ENCODE measurements at places on chromosomes 5 and 9.

- no peak for DNase-seq
Observed at GRCh38 chr5:40431734-40432133, 248.0 kb upstream of the PTGER4 start.

DNA sequence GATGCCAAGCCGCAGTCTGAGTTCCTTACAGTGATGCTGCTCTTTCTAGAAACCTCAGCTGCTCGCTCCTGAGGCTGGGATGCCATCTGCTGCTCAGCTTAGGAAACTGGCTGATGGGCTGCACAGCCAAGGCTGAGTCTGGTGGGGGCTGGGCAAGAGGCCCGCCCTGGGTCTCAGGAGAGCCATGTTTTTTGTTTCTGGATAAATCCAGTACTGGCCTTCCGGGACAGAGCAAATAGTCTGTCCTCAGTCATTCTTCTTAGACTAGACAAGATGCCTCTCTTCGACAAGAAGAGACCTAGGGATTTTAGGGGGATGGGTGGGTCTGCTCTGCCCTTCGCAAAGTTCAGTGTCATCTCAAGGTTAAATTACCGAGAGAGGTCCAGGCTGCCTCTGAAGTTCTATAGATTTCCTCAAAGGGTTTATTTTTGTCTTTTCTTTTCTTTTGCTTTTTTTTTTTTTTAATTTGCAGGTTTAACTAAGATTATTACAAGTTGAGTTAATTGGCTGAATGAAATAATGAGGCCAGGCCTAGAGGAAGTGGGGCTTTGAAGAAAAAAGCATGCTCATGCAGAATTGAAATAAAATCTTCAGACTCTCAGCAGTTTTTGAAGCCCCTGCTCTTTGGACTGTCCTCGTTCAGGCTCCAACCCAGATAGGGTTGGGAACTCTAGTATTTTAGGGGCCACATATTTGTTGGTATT is 30.6 kb upstream of the MATR3 start:
- peak; percentile 71 for DNase-seq

- no peak for DNase-seq
Observed at GRCh38 chr5:176816043-176816745, 5.8 kb downstream of the UNC5A start.

DNA sequence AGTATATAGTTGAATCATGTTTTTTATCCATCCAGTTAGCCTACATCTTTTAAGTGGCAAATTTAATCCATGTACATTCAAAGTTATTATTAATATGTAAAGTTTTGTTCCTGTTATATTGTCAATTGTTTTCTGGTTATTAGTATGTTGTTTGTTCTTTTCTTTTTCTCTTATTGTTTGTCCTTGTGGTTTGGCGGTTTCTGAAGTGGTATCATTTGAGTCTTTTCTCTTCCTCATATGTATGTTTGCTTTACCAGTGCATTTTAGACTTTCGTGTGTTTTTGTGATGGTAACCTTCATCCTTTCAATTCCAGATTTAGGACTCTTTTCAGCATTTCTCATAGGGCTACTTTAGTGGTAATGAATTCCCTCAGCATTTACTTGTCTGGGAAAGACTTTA is 130.4 kb upstream of the RFX3 start:
- DNase-seq = no peak

DNA sequence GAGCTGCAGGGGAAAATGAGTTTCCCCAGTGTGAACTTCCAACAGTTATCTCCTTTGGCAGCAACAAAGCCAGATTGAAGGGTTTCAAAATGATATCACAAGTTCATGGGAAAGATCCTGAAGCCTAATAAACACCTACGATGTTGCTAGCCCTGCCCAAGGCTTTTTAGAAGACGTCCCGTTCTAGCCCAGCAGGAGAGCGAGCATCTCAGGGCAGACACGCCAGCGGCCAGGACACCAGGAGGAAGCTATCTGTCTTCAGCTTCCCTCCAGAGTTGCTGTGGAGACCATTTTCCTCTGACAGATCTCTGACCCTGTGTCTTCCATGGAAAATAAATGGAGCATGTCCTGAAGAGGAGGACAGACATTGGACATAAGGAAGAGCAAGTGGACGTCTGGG is 98.4 kb downstream of the FBXO38 start:
- no peak for DNase-seq

GRCh38 chr5:25979086-25979485 is 1059.3 kb downstream of the CDH9 start:
- no peak for DNase-seq

GRCh38 chr5:119071561-119071995 is 691 bp downstream of the DMXL1 start:
- DNase-seq = no peak

DNA sequence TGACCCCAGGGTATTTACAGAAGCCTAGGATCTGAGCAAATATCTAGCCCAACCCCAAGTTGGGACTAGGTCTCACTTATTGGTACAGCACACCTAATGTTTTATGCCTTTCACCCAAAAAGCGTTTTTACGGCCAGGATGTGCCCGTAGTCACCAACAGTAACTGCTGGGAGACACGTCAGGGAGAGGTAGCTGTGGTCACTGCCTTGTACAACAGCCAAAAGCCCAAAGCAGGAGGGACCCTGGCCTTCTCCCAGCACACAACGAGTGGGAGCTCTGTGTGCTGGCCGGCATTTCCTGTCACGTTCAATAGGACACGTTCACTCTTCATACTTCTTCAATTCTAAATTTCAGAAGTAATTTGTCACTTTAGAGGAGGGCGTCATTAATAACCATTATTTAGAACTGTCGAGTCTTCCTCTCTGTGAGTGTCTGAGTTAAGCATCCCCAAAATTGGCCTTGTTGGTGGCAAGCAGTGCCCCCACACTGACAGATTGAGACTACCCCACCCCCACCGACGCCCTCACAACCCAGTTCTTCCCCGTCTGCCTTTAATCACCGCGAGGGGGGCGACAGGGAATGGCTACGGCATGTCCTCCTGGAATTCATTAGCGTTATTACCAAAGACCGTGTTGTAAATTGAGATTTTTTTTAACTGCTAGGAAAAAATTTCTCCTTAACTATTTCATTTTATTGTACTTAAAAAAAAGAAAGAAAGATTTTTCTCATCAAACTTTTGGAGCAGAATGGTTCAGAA is 80.7 kb downstream of the MVB12B start:
- no peak for DNase-seq

- no peak for DNase-seq
Observed at GRCh38 chr9:73129941-73130685, 21.6 kb upstream of the ANXA1 start.

DNA sequence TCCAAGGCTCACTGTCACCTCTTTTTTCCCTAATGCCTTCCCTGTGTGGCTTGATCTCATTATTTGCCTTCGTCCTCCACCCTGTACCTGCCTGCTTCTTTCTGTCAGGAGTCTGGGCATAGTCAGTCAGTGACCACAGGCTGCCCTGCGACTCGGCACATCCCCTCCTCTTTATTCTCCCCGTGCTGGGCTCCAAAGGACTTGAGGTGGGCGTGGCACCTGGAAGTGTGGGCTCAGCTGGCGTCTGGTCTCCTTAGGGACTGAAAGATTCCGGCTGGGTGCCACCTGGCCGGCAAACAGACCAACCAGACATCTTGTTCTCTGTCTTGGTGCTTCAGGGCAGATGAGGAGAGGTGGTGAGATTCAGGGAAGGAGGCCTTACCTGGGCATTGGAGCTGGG is 29.6 kb upstream of the PRDM12 start:
- DNase-seq = no peak

DNA sequence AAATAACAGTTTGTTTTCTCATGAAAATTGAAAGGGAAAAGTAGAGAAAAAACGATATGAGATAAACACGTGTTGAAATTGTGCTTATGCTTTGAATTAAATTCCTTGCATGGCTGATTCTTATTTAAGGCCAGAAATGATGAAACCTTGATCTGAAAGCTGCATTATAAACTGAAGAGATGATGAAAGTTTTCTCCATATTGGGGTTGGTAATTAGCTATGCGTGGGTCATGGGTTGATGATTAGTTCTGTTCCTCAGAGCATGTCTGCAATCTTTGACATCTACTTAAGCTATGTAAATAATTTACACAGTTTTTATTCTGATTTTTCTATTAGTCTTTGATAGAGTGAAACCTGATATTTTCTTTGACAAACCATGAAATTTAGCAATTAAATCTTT is 264.1 kb downstream of the CD180 start:
- DNase-seq = no peak

DNA sequence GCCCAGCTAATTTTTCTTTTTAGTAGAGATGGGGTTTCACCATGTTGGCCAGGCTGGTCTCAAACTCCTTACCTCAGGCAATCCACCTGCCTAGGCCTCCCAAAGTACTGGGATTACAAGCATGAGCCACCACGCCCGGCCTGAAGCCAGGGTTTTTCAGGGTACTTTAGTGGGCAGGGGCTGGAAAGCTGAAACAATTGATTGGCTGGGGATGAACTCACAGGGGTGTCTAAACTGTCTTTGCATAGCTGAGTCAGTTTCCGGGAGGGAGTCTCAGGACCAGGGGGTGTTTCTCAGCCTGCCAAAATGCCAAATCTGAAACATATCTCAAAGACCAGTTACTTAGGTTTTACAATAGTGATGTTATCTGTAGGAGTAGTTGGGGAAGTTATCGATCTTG is 46.1 kb downstream of the PRUNE2 start:
- no peak for DNase-seq

DNA sequence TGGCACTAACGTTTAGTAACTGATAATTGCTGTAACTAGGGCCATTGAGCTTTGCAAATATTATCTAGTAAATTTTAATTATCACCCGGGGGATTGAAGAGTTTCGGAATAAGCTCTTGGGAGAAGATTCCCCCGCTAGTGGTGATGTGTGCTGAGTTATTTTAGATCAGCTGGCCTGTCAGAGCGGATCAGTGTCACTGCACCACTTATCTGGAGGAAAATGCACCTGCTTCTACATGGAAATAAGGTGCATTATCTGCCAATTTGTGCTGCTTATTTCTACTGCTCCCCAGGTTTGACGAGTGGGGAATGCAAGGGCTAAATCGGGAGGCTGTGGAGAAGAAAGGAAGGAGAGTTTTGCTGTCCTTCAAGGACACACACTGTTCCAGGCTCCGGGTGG is 518.6 kb downstream of the TLE4 start:
- no peak for DNase-seq

DNA sequence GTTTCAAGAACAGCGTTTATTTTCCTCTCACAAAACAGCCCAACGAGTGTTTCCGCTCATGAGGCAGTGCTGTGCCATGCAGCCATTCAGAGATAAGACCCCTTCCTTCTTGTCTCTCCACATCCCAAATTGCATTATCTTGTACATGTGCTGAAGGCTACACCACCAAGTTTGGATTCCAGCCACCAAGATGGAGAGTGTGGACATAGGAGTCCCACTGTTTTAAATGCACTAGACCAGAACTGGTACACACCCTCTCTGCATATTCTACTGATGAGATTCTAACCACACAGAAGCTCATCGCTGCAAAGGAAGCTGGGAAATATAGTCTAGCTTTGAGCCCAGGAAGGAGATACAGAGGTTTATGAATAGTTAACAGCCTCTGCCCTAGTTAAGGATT is 509.4 kb downstream of the NFIB start:
- no peak for DNase-seq

GRCh38 chr5:11564706-11565105 is 339.5 kb downstream of the CTNND2 start:
- no peak for DNase-seq

DNA sequence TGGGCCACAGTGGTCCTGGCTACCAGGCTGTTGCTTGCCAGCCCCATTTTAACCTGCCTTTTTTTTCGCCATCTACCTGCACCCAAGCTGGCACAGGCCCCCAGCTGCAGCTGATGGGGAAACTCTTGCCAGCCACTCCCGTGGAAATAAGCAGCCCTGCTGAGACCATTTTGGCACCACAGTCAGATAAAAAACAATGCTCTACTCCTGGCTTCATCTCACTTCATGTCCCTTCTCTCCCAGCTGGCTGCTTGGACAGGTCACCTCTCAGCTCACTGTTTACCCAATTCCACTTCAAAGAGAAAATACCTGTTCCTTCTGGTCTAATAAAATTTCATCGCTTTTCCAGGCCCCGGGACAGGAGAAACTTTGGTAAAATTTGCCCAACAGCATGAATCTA is 322.6 kb upstream of the SLC30A5 start:
- DNase-seq = no peak

GRCh38 chr5:39478863-39479262 is 54.1 kb upstream of the DAB2 start:
- no peak for DNase-seq

DNA sequence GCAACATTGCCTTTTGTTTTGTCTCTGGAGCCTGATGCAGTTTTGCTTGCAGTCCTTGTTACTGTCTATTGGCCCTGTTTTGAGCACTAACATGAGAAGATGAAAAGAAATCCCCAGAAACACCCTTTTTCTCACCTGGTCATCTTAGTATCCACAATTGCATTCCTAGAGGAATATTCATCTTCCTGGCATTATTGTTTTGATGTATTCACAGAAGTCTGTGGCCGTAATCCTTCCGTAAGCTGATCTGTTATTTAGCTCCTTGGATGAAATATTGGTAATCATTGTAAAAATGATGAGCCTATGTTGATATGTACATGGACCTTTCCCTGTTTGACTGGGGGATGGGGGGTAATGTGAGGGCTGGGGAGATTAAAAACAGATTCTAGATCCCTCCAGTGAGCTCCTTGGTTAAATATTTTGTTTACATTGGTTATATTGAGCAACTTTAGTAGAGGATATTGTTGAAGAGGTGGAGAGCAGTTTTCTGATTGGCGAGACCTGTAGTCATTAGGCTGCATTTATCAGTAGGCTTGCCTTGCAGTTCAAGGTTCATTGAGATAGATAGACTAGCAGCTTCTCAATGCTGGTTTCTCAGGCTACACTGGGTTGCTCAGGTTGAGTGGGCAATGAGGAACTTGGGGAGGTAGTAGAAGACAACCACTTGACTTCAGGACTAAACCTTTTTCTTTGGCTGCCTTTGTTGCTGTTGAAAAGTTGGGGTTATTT is 117.5 kb downstream of the MACIR start:
- DNase-seq = no peak

Measured in T1000 (cell line).